ENCODE measurements at places on chromosomes 12 and 14. TPM values are rescaled to one million over a fixed set of nuclear protein-coding genes. Genes with fewer than 3 reads are reported as not detected.

Gene AQP5
- total RNA-seq: not detected

Gene KRT7
- 2.6 TPM for total RNA-seq

Gene KRT77
- not detected for total RNA-seq

Gene TAS2R46
- total RNA-seq: 5.6 TPM

Gene ASIC1
- 0.17 TPM for total RNA-seq

Gene INSM2
- not detected for total RNA-seq

Gene GPR68
- total RNA-seq: 30.2 TPM

Gene CCDC198
- total RNA-seq: not detected

Gene NGB
- total RNA-seq: not detected

Gene ZDHHC17
- total RNA-seq: 39.9 TPM

Gene CRIP2
- total RNA-seq: 0.98 TPM

Gene TAC3
- 0.45 TPM for total RNA-seq

Gene SIX1
- not detected for total RNA-seq

Gene SLC10A1
- total RNA-seq: not detected

Gene SRRM4
- total RNA-seq: not detected

Gene CIT
- total RNA-seq: 25.7 TPM

Gene NRXN3
- total RNA-seq: not detected

Gene FBXO34
- 18.7 TPM for total RNA-seq

Gene RERGL
- not detected for total RNA-seq

Gene MMP14
- total RNA-seq: 8.0 TPM

Gene CHST11
- total RNA-seq: 374 TPM

Gene TBX5
- not detected for total RNA-seq

Gene RXYLT1
- 14.7 TPM for total RNA-seq

Gene TSPAN9
- 0.10 TPM for total RNA-seq

Gene NACA
- total RNA-seq: 322 TPM

Gene IFI27
- 1.5 TPM for total RNA-seq

Gene CCT2
- 394 TPM for total RNA-seq

Gene MAP1LC3B2
- total RNA-seq: 2.8 TPM

Data from natural killer cell treated with Interleukin-12 subunit alpha and Interleukin-12 subunit beta and Interleukin-15 and Interleukin-18, amount 100 ng/mL, for 72 hours (primary cell).